ENCODE measurements at places on chromosomes 12 and 14.

GRCh38 chr14:53350429-53350828, 197.3 kb upstream of the DDHD1 start:
- DNase-seq = no peak

GRCh38 chr12:92068459-92068858, 77.2 kb downstream of the BTG1 start:
- DNase-seq = no peak

DNA sequence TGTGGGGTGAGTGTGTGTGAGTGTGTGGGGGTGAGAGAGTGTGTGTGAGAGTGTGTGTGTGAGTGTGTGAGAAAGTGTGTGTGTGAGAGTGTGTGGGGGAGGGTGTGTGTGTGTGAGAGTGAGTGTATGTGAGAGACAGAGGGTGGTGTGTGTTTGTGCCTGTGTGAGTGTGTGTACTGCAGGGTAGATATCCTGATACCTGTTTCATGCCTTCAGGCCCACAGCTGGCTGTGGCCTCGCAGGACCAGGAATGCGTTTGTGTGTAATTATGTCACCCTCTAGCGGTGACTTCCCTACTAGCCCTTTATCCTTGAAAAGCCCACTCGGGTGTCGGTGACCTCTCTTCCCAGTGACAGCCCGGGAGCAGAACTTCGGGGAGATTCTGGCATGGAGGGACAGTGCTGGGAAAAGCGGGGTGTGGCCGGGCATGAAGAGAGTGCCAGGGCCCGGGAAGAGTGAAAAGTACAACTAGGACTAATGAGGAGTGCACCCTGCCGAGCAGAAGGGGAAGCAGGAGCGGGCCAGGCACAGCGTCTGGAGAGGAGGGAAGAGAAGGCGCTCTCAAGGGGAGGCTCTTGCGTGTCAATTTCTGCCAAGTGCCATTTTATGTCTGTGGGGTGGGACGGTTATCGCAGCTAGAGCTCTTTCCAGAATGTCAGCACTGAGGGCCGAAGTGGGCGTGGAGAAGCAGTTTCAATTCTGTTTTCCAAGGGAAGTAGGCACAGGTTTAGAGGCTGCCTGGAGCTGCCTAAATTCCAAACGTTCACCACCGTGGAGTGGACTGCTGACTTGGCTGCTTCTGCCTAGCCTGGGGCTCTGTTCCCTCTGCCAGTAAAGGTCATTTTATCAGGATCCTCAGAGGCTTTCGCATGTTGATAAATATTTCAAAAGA, 11.0 kb upstream of the FBXL14 start:
- peak; percentile 44 for DNase-seq

GRCh38 chr14:47763188-47763854, 87.9 kb upstream of the MDGA2 start:
- DNase-seq = no peak

DNA sequence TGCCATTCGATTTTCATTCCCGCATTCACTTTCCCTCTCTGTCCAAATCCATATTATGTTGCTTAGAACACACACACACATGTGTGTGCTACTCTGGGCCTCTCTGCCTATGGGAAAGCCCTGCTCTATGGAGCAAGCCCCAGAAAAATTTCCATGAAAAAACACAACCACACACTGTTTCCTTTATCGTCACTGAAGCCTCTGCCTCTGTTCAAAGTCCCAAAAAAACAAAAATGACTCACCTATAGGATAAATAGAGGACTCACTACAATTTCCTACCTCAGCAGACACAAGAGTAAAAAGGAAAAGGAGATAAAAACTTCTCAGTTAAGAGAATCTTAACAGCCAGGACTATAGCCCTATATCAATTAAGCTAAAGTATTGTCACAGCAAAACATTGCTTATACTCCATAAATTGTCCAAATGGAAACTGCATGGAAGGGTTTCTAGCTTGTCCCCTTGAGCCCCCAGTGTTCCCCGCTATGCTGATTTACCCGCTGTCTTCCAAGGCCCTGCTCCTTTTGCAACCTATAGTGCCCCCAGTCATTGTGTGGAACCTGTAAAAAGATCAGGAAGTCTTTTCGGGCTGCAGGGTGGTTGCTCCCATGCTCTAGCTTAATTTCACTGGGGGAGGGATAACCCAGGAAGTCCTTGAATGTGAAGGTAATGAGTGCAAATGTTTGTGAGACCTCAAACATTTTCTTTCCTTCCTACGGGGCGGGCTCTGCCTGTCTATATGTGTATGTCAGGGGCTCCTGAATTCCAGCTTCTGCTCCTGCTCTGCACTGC, 11.1 kb upstream of the PIP4K2C start:
- DNase-seq = no peak

- no peak for DNase-seq
Observed at GRCh38 chr14:83707056-83707455, 1822.9 kb upstream of the FLRT2 start.

GRCh38 chr12:92504594-92504981, 198.2 kb upstream of the PLEKHG7 start:
- no peak for DNase-seq

GRCh38 chr12:23534196-23534595, 415.3 kb downstream of the SOX5 start:
- no peak for DNase-seq

DNA sequence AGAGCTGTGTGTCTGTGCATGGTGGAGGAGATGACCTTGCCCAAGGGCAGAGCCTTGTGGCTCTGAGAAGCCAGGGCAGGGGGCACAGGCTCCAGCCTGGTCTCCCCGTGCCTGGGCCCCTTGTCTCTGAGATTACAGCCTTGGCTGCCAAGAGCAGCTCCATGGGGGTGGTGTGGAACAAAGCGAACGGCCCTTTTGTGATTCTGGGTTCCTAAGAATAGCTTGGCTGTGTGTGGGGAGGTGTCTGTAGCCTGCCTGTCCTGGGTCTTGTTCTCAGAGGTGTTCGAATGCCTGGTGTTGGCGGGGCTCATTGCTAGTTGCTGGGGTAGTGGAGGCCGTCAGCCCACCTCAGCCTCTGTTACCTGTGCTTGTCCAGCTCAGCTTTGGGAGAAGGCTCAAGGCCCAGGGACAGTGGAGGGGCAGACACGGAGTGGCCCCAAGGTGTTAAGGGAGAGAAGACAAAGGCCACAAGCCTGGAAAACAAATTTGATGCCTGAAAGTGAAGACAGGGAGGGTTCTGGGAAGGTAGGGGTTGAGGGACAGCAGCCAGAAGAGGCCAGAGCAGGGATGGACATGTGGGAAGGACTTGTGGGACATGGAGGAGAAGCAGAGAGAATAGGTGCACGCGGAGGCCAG, 7.4 kb upstream of the MYH7 start:
- DNase-seq = no peak

GRCh38 chr14:101276309-101277091, 284.8 kb upstream of the DIO3 start:
- DNase-seq = no peak

GRCh38 chr14:99321955-99322730, 50.1 kb upstream of the BCL11B start:
- no peak for DNase-seq

DNA sequence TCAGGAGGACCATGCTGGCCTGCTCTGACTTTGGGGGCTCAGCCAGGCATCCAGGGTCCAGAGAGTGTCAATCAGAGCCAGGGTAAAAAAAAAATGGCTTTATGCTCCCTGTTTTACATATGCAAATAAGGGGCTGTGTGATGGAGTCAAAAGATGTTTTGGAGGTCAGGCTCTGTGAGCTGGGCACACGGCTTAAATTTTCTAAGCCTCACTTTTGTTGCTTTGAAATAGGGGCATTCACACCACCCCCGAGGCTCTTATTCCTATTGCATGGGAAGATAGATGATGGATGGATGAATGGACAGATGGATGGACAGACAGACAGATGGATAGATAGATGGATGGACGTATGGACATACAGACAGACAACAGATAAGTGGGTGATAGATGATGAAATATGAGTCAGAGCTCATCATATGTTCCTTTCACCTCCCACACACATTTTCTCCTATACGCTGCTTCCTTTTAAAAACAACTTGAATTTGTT, 42.7 kb downstream of the RIN3 start:
- DNase-seq = no peak
